ENCODE measurements at places on chromosomes 2 and 18. TPM values are rescaled to one million over a fixed set of nuclear protein-coding genes. Genes with fewer than 3 reads are reported as not detected.

The ITPRIPL1 gene
- not detected for polyA plus RNA-seq

The UGT1A9 gene
- not detected for polyA plus RNA-seq

The CHRNG gene
- not detected for polyA plus RNA-seq

The ATP6V1B1 gene
- not detected for polyA plus RNA-seq

The MYO5B gene
- polyA plus RNA-seq = 52.6 TPM

The COL3A1 gene
- 29.1 TPM for polyA plus RNA-seq

The GPR45 gene
- polyA plus RNA-seq = not detected

The TMEM18 gene
- 10.6 TPM for polyA plus RNA-seq

The CRYGC gene
- not detected for polyA plus RNA-seq

The C2orf81 gene
- polyA plus RNA-seq = 1.8 TPM

The SCN9A gene
- polyA plus RNA-seq = 2.8 TPM

The FBLN7 gene
- not detected for polyA plus RNA-seq

The DOK1 gene
- 17.1 TPM for polyA plus RNA-seq

The SPATA3 gene
- polyA plus RNA-seq = not detected

The FRZB gene
- 8.0 TPM for polyA plus RNA-seq

The VWC2L gene
- polyA plus RNA-seq = not detected

The SEC11C gene
- polyA plus RNA-seq = 39.5 TPM

The PID1 gene
- 20.3 TPM for polyA plus RNA-seq

The RFX8 gene
- polyA plus RNA-seq = not detected

The IL36RN gene
- not detected for polyA plus RNA-seq

The EPG5 gene
- 6.9 TPM for polyA plus RNA-seq

Data from sigmoid colon (tissue), 7 donors.